NCI-H2171 treated with DMSO at 0.1 percent for 48 hours (cell line): ENCODE measurements at places on chromosomes 1 and 21.

DNA sequence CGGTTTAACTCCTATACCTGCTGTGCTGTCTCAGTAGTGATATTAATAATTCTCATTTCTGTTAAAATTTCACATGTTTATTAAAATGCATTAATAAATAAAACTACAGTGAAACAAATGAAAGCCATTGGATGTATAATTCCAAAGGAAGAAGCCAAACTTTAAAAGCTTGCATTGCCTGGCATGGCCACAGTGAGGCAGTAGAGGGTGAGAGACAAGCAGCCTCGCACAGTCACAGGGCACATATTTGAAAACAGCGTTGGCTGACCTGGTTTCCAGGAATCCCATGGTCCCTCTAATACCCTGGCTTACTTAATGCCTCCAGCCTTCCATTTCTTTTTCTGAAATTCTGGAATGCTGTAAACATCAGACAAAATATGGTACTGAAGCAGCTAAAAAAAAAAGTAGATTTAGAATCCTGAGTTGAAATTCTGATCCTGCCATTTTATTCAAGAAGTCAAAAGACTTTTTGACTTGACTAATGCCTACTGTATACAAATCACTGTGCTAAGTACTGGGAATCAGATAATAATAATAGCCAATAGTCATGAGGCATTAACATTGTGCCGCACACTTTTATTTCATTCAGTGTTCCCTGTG lies 6.7 kb upstream of the RNASEL start:
- DNase-seq = peak; percentile 37

GRCh38 chr1:92399076-92399475 lies 87.6 kb downstream of the GFI1 start:
- no peak for DNase-seq

DNA sequence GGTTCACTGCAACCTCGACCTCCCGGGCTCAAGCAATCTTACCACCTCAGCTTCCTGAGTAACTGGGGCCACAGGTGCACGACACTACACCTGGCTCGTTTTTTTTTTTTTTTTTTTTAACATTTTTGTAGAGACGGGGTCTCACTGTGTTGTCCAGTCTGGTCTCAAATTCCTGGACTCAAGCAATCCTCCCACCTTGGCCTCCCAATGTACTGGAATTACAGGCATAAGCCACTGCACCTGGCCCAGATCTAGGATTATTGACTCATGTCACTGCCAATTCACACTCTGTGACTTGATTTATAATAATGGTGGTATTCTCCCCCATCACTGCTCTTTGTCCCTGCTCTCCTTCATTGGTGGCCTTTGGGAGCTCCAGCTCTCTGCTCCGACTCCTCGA lies 145.1 kb downstream of the PTPRU start:
- DNase-seq = no peak

DNA sequence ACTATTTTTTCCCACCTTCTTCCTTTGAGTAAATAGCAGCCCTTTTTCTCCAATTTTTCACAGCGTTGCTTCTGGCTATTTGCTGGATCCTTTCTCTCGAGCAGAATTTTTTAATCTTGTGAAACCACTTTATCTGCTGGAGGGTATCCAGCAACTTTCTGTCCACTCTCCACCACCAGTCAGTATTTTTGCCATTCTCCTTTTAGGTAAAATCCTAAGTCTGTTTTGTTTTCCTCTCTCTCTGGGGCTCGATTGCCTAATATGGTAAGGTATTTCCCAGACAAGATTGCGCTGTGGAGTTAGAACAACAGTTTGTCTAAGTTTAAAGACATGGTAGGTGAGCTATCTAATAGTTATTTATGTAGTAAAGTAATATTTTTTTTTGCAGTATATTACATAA lies 156.9 kb downstream of the PPP1R12B start:
- DNase-seq = no peak

- peak; percentile 48 for DNase-seq
Measured at GRCh38 chr21:37987668-37988067, 71.4 kb upstream of the KCNJ6 start.

GRCh38 chr1:227299241-227299627 lies 19.1 kb downstream of the CDC42BPA start:
- DNase-seq = no peak

DNA sequence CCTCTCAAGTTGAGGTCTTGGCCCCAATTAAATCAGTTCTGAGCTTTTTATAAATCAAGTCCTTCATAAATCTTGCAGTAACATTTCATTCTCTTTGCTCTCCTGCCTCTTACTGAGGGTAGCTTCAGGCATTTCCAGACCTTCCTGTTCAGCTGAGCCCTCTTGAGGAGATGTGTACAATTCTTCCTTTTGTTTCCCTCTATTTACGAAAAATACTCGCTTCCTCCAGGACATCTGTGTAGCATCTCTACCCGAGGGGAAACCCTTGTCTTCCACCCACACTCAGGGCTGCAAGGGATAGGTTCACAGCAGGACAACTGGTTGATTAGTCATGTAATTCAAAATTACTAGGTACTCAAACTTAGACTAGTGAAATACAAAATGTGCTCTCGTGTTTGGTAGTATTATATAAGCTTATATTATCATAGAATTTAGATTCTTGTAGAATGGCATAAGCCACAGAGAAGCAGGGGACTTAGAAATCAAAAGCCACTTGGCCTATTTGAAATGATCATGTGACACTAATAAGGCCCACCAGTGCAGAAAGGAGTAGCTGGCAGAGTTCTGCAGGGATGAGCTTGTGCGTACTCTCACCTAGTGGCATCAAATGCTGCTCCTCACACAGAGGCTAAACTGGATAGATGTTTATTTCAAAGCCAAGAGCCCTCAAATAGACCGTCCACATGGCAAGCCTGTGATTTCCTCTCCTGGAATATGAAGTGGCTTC lies 126.7 kb downstream of the GDAP2 start:
- DNase-seq = no peak

DNA sequence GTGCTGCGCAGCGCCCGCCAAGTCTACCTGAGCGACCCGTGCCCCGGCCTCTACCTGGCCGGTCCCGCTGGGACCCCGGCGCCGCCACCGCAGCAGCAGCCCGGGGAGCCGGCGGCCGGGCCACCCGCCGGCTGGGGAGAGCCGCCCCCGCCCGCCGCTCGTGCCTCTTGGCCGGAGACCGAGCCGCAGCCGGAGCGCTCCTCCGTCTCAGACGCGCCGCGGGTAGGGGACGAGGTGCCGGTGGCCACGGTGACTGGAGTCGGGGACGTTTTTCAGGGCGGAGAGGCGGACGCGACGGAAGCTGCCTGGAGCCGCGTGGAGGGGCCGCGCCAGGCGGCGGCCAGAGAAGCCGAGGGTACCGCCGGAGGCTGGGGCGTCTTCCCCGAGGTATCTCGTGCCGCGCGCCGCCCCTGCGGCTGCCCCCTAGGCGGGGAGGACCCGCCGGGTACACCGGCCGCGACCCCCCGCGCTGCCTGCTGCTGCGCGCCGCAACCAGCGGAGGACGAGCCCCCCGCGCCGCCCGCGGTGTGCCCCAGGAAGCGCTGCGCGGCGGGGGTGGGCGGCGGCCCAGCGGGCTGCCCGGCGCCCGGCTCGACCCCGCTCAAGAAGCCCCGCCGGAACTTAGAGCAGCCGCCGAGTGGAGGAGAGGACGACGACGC lies 646 bp downstream of the IER5 start:
- no peak for DNase-seq

DNA sequence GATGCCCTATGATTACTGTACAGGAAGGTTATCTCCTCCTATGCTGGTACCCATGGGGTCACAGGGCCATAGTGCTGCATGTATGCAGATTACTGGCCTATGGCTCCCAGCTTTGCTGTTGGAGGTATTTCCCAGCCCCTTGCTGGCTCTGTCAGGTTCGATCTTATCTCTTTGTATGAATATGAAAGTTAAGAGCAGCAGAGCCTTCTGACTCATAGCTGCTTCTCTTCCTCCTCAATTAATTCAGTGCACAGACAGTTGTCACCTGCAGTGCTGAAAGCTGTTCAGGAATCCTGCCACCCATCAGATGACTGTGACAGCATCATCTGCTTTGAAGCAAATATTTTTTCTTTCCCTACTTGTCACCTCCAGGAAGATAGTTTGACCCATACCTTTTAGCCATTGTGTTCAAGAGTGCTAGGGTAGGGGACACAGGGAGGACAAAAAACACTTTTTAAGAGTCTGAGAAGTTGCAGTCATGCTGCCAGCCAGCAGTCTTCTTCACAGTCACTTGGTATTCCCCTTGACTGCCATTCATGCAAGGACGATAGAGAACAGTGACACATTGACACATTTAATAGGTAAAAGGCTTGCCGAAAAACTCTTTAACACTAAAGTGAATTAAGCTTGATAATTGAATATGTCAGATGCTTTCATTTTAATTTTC lies 73.1 kb downstream of the KIF1B start:
- DNase-seq = no peak

DNA sequence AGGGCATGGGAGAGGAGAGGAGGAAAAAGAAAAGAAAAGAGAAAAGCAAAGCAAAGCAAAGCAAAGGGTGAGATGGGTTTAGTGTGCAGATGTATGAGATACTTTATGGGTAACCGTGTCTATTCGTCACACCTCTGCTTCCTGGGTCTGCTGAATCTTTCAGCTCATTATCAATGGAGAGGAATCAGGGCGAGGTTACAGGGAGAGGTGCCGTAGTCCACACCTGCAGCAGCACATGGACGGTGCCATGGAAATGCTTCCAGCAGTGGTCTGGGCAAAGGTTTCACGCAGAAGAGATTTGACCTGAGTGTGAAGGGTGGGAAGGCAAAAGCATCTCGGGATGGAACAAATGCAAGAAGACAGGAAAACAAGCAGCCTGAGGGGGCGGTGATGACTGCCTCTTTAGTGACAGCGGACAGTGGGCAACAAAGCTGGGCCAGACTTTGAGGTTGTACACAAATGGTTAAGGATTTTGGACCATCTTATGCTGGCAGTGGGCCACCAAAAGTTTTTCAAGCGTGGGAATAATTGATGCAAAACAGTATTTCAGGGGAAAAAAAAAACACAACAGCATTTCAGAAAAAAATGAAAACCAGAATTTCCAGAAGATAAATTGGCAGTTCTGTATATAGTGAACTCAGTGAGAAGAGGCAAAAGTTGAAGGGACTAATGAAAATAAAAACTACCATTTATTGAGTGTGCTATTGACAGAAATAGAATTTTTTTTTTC lies 19.5 kb upstream of the SRP9 start:
- no peak for DNase-seq

GRCh38 chr1:62926681-62927252 lies 142.8 kb downstream of the ATG4C start:
- no peak for DNase-seq

GRCh38 chr1:8412183-8412831 lies 94.4 kb downstream of the SLC45A1 start:
- DNase-seq = no peak

GRCh38 chr1:226511296-226511695 lies 37.3 kb upstream of the STUM start:
- DNase-seq = no peak

DNA sequence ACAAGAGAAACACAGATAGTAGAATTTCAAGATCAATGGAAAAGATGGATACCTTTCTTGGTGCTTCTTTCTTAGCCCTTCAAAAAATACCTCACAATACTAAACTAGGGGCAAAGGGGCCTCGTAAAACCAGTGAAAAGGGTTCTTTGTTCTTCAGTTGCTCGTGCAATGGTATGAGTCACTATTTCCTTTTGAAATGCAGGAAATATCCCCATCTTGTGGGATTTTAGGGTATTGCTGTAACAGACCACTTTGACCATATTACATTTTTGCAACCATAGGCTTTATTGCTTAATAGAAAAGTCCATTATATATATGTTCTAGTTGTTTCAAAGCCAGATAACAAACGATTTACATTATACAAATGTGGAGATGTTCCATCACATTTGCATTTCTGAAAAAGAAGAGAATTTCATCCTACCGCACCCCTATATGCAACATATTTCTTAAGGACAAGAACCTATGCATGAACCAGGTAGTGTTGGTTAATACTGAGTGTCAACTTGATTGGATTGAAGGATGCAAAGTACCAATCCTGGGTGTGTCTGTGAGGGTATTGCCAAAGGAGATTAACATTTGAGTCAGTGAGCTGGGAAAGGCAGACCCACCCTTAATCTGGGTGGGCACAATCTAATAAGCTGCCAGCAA lies 88.6 kb upstream of the PKN2 start:
- peak; percentile 15 for DNase-seq

DNA sequence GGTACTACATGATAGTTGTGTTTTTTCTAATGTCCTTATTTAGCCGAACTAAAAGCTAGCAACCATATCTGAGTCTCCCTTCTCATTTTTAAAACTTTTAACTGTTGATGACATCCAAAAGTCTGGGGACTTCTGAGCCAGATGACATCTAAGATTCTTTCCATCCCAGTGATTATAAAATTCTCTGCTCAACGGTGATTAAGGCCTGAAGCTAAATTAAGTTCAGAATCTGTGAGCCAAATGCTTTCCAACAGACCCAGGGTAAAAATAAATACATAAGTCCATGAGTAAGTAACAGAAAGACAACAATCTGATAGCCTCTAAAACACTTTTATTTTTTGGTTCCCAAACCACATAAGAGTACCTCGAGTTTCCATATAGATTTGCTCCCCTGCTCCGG lies 13.1 kb upstream of the PTP4A2 start:
- no peak for DNase-seq

DNA sequence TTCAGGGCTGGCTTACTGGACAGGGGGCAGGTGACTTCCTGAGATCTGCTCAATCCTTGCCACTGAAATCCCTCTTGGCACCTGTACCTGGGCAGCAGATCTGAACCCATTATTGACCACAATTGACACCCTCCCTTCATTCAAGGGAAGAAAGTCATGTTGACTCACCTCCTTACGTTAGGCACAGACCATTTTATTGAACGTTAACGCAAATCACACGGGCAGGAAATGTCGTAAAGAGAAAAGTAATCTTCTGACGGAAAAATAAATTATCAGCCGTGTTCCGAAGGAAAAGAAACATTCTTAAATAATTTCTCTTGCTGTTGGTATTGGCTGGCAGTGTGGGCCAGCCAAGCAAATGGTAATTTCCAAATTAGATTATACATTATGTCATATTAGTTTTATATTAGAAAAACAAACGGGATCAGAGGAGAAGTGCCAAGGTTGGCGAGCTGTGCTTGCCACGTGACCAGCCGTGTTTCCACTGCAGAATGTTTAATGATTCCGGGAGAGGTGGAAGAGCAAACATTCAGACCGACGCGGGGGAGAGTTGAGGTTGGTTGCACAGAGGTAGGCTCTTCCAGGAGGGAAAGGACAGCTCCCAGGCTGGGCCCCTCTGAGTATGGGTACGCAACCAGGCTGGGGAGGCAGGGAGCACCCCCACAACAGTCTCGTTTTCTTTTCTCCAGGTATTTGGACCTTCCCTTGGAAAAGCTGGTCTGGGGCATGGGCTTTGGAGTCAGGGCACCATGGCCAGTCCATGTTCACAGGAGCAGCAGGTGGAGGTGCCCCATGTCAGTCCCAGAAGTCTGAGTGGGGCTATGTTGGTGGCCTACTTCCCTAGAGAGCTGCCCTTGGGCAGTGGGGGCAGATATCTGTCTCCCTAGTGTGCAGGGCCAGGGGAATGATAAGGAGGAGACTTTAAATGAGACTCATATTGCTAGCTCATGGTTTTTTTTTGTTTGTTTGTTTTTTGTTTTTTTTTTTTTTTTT lies 121.1 kb downstream of the FOXD2 start:
- peak; percentile 6 for DNase-seq

DNA sequence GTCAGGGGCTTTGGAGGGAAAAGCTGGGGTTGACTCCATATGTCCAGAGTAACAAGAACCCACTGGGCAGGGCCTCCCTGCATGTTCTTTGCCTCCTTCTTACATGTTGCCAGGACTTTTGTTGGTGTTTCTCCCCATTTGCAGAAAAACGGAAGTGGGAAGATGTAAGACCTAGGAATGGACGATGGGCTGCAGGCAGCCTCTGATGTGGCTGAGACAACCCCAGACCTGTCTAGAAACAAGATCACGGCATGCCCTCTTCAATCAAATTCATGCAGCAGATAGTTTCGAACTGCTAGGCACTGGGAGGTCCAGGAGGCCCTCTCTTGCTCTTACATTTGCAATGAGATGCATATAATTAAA lies 3.4 kb downstream of the FAM43B start:
- DNase-seq = no peak
